ENCODE measurements at places on chromosomes 16 and 17. TPM values are rescaled to one million over a fixed set of nuclear protein-coding genes. Genes with fewer than 3 reads are reported as not detected.

The OSGIN1 gene
- total RNA-seq: 1.0 TPM

The GRAPL gene
- 18.7 TPM for total RNA-seq

The PIPOX gene
- 6.0 TPM for total RNA-seq

The PHKG2 gene
- 36.3 TPM for total RNA-seq

The DPEP3 gene
- 0.58 TPM for total RNA-seq

The TPSG1 gene
- total RNA-seq: not detected

The PYCARD gene
- 6.6 TPM for total RNA-seq

DNA sequence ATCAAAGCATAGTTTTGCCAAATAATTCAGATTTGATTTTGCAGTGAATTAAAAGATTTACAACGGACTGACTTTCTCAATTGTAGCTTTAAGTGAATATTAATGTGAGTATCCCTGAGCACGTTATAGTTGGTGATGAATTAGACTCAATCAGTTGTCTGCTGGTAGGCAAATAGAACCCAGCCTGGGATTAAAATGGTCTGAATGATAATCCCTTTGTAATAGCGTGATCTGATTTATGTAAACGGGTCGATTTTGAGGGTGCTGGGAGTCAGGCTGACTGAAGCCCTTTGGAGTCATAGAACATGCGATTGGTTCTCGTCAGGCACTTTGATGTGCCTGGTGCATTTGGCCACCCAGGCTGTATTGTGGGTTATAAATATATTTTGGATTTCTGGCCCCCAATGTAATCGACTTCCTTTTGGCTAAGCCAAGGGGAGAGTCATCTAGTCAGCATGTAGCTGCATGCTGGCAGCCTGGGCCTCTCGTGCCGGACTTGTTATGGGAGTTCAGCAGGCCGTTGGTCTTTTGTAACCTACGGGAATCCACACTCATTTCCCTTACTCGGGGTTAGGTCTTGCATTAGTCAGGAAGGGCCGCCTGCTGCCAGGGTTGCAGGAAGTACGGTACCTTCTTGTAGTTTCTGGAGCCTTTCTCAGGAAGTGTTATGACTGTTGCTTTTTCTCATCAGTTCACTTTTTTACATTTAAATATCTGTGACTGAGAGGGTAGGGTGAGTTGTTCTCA is 5.4 kb downstream of the PGS1 start:
- DNase-seq: no peak

DNA sequence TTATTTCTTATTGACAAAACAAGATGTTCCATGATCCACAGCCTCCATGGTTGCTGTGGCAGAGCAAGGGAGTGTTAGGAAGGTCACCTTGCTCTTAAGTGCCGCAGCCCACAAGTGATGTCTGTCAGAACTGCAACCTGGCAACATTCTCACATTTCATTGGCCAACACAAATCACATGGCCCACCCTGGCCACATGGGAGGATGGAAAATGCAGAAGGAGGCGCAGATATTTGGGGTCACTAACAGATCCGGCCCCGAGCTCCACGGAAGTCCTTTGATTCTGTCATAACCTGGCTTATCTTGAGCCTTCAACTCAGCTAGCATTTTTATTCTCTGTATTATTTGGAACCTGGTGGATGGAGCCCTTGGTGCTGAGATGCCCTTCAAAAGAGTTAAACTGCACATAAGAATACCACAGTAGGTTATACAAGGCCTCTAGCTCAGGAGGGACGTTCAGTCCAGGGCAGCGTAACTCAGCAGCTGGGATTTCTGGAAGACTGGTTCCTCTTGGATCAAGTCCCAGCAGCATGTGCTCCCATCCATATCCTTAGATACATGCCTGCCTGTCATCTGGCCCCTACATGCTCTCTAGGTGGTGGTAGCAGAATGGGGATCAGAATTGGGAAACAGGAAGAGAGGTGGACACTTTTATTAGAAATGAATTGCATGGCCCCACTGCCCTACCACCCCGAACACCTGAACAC is 508.1 kb downstream of the HAPSTR1 start:
- DNase-seq: no peak

DNA sequence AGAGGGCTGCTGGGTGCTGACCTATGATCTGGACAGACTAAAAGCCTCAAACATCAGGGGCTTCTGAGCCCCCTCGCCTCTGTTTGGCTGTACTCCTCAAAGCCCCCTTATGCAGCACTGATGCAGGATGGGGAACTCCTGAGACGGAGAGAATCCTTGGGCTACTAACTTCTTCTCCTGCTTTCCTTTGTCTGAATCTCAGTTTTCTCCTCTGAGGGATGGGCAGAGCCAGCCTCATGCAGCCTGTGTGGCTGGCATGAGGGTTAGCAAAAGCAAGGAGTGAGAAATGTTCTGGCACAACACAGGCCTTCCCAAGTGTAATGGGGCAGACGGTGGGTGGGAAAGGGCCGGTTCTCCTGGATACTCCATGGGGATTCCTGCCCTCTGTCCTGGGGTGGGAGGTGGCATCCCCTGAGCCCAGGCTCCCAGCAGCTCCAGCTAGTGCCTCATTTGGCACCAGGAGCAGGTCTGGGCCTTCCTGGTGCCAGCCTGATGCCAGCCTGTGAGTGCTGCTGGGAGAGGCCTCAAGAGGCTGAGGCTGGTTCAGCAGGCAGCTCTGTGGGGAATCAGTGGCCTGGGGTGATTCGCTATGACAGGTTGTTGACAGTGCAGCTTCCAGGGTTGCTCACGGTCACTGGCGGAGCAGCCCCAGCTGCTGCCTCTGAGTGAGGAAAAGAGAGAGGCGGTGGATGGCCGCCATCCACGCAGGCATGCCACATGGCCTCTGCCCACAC is 4.0 kb upstream of the BRD7 start:
- DNase-seq: no peak

DNA sequence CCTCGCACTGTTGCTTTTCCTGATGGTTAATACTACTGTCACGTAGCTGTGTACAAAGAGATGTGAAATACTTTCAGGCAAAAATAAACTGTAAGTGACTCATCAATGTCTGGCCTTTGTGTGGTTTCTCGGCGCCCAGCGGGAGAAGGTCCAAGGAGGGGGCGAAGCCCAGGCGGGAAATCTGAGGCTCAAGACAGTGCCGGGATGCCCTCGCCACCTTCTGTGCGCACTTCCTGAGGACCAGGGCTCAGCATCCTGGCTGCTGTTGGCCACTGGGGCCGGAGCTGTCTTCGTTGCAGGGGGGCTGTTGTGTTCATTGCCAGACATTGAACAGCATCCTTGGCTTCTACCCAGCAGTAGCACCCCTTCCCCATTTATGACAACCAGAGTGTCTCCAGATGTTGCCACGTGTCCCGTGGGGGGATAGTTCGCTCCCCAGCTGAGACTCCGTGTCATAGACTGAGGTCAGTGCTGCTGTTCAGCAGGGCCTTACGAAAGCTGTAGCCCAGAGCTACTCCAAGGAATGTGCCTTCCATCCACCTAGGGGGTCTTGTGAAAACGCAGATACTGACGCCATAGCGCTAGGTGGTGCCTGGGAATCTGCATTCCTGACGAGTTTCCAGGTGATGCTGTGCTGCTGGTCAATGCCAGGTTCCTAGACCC is 67.3 kb upstream of the PLCG2 start:
- no peak for DNase-seq

GRCh38 chr16:69319826-69320739 is 8.9 kb downstream of the VPS4A start:
- no peak for DNase-seq

DNA sequence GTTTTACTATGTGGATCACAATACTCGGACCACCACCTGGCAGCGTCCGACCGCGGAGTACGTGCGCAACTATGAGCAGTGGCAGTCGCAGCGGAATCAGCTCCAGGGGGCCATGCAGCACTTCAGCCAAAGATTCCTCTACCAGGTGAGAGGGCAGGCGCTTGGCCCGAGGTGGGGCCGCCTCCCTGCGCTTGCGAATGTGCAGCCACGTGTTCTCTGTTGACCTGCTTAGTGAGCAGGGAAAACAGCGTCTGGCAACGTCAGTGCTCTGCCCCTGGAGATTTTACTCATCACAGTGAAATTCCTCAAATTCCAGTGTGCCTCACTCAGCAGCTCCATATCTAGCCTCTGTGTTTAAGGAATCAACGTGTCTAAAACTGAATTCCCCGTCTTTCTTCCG is 33.4 kb upstream of the CLEC18A start:
- DNase-seq: no peak

GRCh38 chr16:11797166-11797956 is at the start of gene ZC3H7A:
TSS of gene ZC3H7A (minus strand) at chr16:11797258. CDS start at chr16:11782354, 14,904 bp downstream.
- peak; percentile 92 for DNase-seq

- no peak for DNase-seq
These were observed 4.0 kb downstream of the RNASEK start for GRCh38 chr17:7016418-7016817.

DNA sequence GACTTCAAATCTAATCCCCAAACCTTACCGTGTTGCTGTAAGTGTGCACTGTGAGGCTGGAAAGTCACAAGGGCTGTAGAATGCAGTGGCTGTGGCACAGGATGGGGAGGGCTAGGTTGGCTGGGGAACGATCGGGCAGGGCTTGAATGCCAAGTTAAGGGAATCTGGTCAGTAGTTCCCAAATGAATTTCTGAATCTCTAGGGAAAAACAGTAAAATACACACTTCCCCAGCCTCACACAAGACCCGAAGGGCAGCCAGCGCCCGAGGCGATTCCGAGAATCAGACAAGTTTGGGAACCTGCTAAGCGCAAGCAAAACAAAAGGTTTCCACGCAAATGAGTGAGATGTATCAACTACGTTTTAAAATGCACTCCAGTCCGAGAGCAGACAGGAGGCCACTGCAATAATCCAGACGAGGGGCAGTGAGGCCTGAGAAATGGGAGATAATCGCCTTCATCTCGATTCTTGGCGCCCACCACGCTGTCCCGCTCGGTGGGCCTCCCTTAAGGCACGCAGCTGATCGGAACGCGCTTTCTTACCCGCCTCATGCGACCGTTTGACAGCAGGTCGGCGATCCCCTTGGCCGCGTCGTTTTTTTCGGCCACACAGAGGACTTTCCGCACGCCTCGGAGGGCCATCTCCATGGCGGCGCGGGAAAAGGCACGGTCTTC is 599 bp downstream of the TOP3A start:
- no peak for DNase-seq
